Mammary epithelial cell (primary cell): ENCODE measurements at places on chromosomes 12 and 14. TPM values are rescaled to one million over a fixed set of nuclear protein-coding genes. Genes with fewer than 3 reads are reported as not detected.

A2M gene
- polyA plus RNA-seq, result 5.1 TPM

KRT75 gene
- polyA plus RNA-seq, result 3.1 TPM

ACRBP gene
- not detected for polyA plus RNA-seq

TEX52 gene
- polyA plus RNA-seq, result not detected

LBHD2 gene
- polyA plus RNA-seq, result not detected

KRT72 gene
- not detected for polyA plus RNA-seq

GSC gene
- 0.05 TPM for polyA plus RNA-seq

NRIP2 gene
- polyA plus RNA-seq, result not detected

DIO3 gene
- polyA plus RNA-seq, result not detected

MEG3 gene
- polyA plus RNA-seq, result 20.8 TPM

CIROP gene
- not detected for polyA plus RNA-seq

PLA2G1B gene
- polyA plus RNA-seq, result not detected

BCL11B gene
- 2.0 TPM for polyA plus RNA-seq

PRICKLE1 gene
- polyA plus RNA-seq, result 13.9 TPM

TMEM233 gene
- polyA plus RNA-seq, result not detected

BBS10 gene
- 3.3 TPM for polyA plus RNA-seq

KRT1 gene
- polyA plus RNA-seq, result not detected

P2RX7 gene
- polyA plus RNA-seq, result 0.26 TPM

SLC38A4 gene
- 0.18 TPM for polyA plus RNA-seq

CSRNP2 gene
- 13.2 TPM for polyA plus RNA-seq

P3H3 gene
- polyA plus RNA-seq, result 1.3 TPM
